ENCODE measurements at places on chromosomes 1 and 21. TPM values are rescaled to one million over a fixed set of nuclear protein-coding genes. Genes with fewer than 3 reads are reported as not detected.

Gene OR2G3
- not detected for polyA plus RNA-seq

Gene INTS7
- 8.8 TPM for polyA plus RNA-seq

Gene TIAM1
- polyA plus RNA-seq: 2.9 TPM

DNA sequence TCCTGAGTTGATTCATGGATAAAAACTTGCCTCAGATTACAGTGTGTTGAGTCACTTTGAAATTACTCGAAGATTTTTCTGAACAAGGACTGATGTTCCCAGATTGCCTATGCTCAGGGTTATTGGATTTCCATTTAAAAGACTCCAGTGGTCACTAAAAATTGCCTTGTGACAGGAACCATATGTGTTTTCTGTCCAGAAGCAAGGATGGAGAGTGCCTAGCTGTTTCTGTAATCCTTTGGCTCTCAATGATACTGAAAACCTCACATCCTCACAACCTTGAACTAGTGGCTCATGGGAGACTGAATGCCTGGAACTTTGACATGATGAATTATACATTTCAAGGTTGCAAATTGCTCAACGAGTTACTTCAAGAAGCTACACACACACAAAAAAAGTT lies 1271.8 kb downstream of the BRINP3 start:
- peak; percentile 30 for DNase-seq

Gene DCST2
- polyA plus RNA-seq: 0.14 TPM

- no peak for DNase-seq
Observed at GRCh38 chr21:37683396-37684114, 232.7 kb downstream of the KCNJ6 start.

Gene PRRX1
- polyA plus RNA-seq: 54.7 TPM

GRCh38 chr1:175174309-175175102 lies 18.1 kb downstream of the KIAA0040 start:
- DNase-seq: no peak

DNA sequence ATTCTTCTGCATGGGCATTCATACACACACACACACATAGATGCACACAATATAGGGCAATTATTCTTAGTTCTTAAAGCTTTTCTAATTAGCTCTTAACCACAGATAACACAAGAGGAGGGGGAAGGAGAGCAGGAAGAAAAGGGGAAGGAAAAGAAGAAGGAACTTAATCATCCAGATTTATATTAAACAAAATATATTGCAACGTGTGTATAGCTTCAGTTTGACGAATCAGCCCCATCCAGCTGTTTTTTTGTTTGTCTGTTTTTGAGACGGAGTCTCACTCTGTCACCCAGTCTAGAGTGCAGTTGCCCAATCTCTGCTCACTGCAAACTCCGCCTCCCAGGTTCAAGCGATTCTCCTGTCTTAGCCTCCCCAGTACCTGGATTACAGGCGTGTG lies 21.7 kb upstream of the ANKRD13C start:
- DNase-seq: no peak

DNA sequence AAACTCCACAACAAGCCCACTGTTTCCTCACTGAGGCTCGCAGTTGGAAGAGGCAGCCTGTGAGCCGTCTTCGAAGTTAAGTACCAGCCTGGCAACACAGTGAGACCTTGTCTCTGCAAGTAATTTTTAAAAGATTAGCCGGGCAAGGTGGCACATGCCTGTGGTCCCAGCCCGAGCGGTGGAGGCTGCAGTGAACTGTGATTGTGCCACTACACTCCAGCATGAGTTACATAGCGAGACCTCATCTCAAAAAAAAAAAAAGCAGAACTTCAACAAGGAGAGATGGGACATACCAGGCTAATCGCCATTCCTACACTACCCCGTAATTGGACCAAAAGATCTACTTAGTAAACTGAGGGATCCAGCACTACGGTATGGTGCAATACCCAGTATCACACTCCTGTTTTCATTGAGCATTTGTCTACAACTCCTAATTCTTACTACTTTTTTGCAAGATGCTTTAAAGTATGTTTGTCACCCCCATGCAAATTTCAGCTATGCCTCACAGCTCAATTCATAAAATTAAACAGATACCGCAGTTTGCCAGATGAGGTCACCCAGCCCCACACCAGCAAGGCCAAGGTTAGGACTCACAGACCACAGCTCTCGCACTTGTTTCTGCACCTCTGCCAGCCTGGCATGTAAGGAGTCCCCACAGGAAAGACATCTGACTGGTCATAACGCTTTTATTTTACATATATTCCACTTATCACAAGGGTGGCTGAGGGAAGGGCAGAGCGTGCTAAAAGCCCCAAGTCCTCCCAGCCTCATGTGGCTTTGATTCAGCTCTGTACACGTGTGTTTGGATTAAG lies 21.0 kb downstream of the SDE2 start:
- DNase-seq: no peak

Gene FAM177B
- polyA plus RNA-seq: not detected

- no peak for DNase-seq
Observed at GRCh38 chr1:105914403-105914802, 1142.1 kb upstream of the PRMT6 start.

GRCh38 chr1:145795257-145795881 lies 28.5 kb downstream of the RNF115 start:
- no peak for DNase-seq

Gene PLA2G2C
- polyA plus RNA-seq: not detected

Gene ADGRL4
- 5.0 TPM for polyA plus RNA-seq

DNA sequence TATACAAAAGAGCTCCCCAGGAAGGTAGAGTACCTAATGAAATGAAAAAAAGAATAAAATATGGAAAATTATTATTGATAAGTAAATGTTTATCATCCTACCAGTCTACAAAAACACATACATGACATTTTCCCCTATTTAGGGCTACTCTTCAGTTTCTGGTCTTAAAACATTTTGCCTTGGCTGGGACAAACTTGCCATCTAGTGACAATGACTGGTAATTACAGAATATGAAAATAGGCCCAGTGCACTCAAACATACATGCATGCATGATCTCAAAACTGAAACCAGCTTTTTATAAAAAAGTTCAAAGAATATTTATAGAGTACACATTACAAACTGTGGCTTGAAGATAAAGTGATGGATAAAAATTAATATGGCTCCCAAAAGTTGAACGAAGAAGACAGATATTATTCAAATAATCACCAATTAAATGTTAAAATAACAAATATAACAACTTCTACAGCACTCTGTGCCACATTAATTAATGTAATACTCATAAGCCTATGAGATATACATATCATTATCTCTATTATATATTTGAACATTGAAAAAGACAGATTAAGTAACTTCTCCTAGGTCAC lies 10.5 kb upstream of the RNPC3 start:
- DNase-seq: peak; percentile 63

- peak; percentile 62 for DNase-seq
Observed at GRCh38 chr21:38661889-38662568, 143.7 kb upstream of the ETS2 start.

- no peak for DNase-seq
Observed at GRCh38 chr1:71836904-71837303, 445.4 kb downstream of the NEGR1 start.

DNA sequence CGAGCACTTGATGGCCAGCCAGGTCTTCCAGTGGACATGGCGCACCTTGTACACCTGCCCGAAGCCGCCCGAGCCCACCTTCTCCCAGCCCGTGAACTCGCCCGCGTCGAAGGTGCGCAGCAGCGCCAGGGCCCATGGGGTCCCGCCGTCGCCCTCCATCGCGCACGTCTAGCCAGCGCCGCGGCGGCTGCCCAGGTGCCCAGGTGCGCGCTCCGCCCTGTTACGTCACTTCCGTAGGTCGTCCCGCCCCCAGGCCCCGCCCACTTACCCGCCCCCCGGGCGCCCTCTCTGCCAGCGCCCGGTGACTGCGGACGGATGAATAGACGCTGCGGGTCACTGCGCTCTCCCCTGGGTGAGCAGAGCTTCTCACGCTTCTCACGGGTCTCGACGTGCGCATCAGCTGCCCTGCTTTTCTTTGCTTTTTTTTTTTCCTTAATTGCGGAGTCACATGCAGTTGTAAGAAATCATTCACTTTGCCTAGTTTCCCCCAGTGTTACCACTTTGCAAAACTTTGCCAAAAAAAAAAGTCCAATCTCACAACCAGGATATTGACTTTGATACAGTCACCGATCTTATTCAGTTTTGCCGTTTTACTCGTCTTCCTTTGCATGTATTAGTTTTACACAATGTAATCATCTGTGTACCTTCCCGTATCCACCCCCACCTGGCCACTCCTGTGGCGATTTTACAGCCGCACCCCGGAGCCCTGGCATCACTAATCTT lies at the start of gene RIPK4:
Gene RIPK4 (minus strand): TSS at position 170 of the 723 bp plus-strand sequence. CDS start 11 bp downstream, at position 159.
- DNase-seq: peak; percentile 23

Gene CYP4A11
- not detected for polyA plus RNA-seq

Gene ATAD3B
- 38.7 TPM for polyA plus RNA-seq

- no peak for DNase-seq
Observed at GRCh38 chr1:58189453-58189852, 357.1 kb downstream of the OMA1 start.

GRCh38 chr1:214857716-214858115 lies 224.8 kb upstream of the KCNK2 start:
- DNase-seq: no peak

DNA sequence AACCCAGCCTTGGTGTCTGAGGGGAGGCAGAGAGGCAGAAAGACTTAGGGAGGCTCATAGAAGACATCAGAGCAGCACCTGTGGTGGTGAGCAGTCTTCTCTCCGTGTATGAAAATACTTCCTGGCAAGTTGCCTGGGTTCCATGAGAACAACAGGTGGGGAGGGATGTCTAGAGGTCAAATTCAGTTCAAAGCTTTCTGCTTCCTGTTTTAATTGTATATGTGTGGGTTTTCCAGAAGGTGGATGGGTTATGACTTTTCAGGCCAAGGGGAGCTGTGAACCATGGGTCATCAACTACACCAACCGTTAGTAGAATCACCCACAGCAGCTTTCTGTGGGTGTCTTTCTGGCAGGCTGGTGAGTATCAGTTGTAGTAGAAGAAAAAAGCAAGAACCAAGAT lies 4.1 kb upstream of the FCRL2 start:
- DNase-seq: no peak

DNA sequence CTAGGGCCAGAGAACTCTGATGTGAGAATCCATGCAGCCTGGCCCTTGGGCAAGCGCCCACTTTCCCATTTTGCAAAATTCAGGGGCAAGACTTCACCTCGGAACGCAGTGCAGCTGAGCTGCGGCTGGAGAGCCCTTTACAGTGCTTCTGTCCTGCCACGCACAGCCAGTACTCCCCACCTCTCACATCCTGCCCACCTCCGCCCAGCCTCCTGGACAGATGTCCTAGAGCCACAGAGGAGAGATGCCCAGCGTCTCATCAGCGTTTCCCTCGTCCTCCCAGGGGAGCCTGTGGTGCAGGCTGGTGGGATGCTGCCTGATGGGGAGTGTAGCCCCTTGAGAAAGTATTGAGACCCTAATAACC lies 29.6 kb downstream of the RUNX3 start:
- DNase-seq: no peak

GRCh38 chr1:12196641-12197482 lies 30.1 kb downstream of the TNFRSF1B start:
- DNase-seq: no peak
